PC-9 (cell line): ENCODE measurements at places on chromosomes 3 and 15.

DNA sequence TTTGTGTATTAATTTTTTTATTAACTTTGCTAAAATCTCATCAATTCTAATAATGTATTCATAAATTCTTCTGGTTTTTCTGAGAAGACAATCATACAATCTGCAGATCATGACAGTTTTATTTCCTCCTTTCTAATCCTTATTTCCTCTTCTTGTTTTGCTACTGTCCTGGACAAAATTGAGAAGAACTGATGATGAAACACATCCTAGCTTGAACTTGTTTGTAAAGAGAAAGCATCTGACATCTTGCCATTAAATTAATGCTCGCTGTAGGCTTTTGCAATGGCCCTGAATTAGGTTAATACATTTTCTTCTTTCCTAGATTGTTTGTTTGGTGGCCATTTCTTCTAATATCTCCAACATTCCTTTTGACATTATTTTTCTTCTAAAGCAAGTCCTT is 110.9 kb upstream of the TPM1 start:
- DNase-seq, result no peak

DNA sequence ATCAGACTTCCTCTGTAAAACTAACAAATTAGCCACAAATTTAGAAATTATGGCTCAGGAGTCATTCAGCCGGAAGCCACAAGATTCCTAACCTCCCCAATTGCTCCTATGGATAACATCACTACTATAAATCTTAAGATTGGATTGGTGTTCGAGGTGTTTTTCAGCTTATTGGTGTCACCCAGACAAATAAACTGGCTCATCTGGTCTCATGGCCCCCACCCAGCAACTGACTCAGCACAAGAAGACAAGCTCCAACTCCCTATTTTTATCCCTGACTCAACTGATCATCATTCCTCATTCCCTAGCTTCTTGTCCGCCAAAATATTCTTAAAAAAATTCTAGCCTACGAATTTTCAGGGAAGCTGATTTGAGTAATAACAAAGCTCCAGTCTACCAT is 135.1 kb upstream of the STRIT1 start:
- DNase-seq, result no peak

DNA sequence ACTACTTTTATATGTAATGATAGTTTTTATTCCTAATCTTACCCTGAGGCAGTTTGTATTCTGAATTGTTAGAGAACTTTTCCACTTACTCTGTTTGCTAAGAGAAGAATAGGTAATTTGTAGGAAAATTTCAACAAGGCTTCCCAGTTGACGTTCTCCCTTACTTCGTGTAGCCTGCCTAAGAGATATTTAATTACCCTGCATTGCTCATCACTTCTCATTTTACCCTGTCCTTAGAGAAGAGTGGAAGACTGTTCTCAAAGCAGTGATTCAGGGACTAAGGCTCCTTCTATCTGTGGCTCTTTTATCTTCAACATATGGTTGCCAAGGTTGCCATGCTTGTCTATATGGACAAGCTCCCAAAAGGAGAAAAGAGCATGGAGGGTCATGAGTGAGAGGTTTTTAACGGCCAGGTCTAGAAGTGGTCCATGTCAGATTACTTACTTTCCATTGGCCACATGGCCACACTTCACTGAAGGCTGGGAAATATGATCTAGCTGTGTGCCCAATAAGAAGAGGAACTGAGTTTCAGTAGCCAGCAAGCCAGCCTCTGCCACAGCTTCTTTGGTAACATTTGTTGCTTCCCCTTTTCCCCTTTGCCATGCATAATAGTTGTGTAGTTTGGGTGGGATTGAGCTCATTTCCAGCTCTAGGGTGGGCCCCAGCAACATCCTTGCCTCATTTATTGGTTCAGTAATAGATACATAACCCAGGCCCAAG is 22.1 kb downstream of the PDE8A start:
- DNase-seq, result no peak

DNA sequence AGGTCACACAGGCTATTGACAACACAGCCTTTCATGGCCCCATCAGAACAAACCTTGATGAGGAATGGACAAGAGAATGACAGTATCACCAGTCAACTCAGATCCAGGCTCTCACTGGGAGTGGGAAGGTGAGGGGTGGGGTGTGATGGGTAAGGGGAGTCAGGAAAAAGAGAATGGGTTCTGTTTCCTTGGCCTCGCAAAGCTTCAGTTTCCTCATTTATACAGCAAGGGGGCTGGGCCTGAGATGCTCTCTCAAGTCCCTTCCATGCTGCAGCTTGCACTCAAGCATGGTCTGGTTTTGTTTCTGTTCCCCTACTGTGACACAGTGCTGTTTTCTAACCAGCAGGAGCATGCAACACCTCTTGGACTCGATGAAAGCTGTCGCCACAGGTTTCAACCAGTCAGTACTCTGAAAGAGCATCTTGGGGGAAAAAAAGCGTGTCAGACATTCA is 65.7 kb upstream of the IL12A start:
- no peak for DNase-seq

DNA sequence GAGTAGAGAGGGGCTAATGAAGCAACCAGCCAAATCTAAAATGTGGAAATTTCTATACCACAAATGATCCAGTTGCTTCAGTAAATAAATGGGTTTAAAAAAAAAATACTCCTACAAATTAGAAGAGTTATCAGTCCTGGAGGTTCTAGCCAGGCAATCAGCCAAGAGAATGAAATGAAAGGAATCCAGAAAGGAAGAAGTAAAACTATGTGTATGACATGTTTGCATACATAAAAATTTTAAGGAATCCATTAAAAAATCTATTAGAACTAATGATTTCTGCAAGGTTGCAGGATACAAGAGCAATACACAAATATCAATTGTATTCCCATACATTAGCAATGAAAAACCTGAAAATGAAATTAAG is 9.6 kb downstream of the MESP2 start:
- peak; percentile 81 for DNase-seq
